Mammary epithelial cell (primary cell): ENCODE measurements at places on chromosomes 3 and 15. TPM values are rescaled to one million over a fixed set of nuclear protein-coding genes. Genes with fewer than 3 reads are reported as not detected.

DNA sequence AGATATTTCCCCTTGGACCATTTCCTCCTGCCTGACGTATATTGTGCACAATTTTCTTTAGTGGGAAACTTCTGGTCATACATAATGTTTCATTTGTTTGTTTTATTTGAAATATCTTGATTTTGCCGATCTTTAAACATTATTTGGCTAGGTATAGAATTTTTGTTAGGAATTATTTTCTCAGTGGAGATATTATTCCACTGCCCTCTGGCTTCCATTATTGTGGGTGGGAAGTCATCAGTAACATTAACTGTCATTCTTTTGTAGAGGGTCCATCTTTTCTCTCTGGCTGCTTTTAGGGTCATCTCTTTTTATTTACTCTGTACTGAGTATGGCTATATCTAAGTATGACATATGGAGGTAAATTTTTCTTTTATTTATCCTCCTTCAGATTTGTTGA is 135.5 kb upstream of the LIPC start:
- DNase-seq, result no peak

Gene SLC6A20
- polyA plus RNA-seq, result 0.02 TPM

DNA sequence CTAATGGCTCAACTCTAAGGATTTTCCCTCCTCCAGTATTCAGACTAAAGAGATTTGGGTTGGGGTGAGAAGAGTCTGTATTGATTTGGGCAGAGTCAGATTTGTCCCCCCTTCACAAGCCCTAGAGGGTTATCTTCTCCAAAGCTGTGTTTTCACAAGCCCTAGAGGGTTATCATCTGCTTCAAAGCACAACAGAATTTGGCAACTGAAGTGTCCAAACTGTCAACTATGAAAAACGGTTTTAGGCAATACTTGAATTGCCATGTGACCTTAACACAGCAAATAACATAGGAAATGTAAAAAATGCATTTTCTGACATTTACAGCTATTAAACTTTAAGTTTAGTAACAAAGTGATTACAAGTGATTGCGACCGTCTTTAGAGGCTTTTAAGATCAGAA is 119.9 kb downstream of the IMPG2 start:
- DNase-seq, result no peak

Gene NR2E3
- 0.03 TPM for polyA plus RNA-seq

DNA sequence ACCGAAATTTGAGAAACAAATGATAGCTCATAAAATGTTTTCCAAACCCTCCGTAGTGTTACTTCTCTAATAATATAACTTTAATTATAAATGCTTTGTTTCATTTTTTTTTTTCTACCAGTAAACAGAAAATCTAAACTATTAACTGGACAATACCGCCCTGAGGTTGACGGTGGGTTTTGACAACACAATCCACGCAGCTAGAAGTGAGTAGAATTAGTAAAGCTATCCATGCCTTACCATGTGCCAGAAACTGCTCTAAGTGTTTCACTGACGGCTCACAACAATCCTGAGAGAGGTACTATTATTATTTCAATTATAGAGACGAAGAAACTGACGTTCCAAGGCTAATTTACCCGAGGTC is 410 bp downstream of the NDUFAF1 start:
- no peak for DNase-seq

GRCh38 chr15:40328176-40328575 is 4.7 kb downstream of the INAFM2 start:
- DNase-seq, result peak; percentile 46

DNA sequence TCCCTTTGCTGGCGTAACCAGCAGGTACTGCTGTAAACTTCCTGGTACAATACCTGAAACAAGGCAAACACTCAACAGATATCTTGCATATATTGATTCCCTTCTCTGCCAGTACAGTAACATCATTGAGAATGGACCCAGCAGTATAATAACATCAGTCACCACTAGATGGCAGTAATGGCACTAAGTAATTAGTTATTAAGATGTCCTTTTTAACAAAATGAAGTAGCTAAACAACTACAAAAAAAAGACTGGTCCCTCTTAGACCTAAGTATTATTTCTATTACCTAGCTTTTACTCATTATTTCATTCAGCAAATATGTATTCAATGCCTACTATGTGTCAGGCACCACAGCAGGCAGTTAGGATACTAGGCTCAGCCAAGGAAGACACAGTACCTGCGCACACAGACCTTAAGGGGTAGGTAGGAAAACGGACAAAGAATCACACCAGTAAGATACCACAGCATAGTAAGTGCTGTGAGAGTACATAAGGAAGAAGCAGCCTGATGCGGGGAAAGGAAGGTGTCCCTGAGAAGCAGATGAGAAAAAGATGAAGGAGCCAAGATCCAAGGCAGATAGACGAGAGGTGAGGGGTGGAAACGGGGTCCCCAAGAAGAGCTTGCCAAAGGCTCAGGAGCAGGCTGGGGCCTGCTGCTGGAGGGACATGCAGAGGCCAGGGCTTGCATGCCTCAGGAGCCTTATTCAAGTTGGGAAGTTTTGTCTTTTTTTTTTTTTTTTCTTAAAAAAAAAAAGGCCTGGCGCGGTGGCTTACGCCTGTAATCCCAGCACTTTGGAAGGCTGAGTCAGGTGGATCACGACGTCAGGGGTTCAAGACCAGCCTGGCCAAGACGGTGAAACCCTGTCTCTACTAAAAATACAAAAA is 102.7 kb upstream of the CHD2 start:
- DNase-seq, result peak; percentile 66

GRCh38 chr3:125608419-125608818 is 13.1 kb upstream of the OSBPL11 start:
- DNase-seq, result no peak

Gene AVEN
- polyA plus RNA-seq, result 9.0 TPM

DNA sequence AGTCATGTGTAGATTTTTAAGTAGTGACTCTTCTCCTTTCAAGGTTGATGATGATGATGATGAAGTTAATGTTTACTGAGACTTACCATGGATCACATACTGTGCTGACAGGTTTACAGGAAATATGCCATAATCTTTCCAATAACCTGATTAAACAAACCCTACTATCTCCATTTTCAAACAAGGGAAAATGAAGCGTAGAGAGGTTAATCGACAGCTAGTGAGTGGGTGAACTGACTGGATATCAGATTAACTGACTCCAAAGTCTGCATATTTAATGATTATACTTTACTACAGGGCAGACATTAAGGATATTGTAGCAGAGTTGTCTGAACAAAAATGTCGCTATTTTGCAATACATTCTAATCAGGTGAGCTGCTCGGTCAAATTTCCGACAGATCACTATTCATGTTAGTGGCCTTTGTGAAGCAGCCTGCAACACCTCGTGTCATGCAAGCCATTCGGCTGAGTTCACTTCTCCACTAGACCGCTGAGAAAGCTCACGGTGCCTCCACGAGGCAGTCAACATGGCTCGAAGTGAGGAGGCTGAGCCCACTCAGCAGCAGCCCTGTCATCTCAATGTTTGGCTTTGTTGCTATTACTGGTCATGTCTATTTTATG is 264.2 kb downstream of the NFKBIZ start:
- no peak for DNase-seq

DNA sequence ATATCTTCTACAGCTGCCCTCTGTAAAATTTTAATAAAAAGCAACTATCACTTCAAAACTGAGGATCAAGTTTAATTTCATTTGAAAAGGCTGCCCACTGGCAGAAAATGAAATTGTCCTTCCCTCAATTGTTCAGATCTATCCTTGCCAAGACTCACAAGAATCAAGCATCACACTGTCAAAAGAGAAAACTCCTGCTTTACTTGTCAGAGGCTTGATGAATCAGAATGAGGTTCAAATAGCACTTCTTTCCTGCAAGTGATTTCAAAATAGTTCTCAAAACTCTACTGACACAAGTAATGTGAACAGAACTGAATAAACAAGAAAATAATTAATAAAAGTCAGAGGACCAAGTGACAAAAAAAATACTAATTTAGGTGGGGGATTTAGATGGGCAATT is 70.6 kb downstream of the GOLIM4 start:
- DNase-seq, result peak; percentile 9

GRCh38 chr3:56987238-56987895 is 73.1 kb upstream of the SPATA12 start:
- no peak for DNase-seq

- DNase-seq, result no peak
Observed at GRCh38 chr15:85718981-85719380, 75.7 kb downstream of the KLHL25 start.

Gene GNB5
- 36.8 TPM for polyA plus RNA-seq

DNA sequence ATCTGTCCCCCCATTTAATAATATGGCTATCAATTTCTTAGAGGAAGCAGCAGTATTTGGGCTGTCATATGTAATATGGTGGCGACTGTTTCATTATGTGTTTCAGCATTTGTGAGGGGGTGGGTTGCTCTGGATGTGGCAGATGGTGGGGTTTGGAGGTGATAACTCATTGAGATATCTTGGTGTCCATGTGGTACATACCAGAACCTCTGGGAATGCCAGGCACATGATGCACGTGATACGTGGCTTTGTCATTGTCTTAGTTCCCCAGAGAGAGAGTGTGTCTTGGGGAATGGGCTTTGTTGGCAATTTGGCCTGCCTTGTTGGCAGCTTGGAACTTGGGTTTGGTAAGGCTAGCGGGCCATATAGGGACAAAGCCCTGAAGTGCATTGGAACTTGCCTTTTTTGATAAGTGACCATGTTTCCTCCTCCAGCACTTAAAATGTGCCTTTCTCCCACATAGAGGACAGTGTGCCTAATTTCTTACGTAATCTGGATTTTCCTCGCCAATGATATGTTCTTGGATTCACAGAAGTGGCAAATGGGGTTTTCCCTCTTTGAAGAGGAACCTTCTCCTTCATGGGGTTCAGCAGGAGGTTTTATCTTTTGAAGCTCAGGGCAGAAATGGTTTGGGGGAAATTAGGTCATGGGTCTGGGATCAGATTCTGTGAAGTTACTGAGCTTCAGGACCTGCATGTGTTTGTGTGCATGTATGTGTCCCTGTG is 79.5 kb downstream of the DNASE1L3 start:
- DNase-seq, result no peak

Gene SLC6A1
- polyA plus RNA-seq, result not detected

- DNase-seq, result no peak
Observed at GRCh38 chr15:90301707-90302300, 36.3 kb downstream of the NGRN start.

Gene LPCAT4
- polyA plus RNA-seq, result 72.7 TPM

GRCh38 chr3:124158168-124158881 is 166.4 kb upstream of the ROPN1 start:
- no peak for DNase-seq

Gene OTOL1
- not detected for polyA plus RNA-seq

Gene CCDC39
- not detected for polyA plus RNA-seq

Gene ADAMTSL3
- polyA plus RNA-seq, result 0.02 TPM

Gene MRAS
- 14.3 TPM for polyA plus RNA-seq

GRCh38 chr3:94596887-94597566 is 534.2 kb downstream of the NSUN3 start:
- no peak for DNase-seq

Gene SLC33A1
- polyA plus RNA-seq, result 17.9 TPM

Gene CLDN11
- 0.34 TPM for polyA plus RNA-seq

DNA sequence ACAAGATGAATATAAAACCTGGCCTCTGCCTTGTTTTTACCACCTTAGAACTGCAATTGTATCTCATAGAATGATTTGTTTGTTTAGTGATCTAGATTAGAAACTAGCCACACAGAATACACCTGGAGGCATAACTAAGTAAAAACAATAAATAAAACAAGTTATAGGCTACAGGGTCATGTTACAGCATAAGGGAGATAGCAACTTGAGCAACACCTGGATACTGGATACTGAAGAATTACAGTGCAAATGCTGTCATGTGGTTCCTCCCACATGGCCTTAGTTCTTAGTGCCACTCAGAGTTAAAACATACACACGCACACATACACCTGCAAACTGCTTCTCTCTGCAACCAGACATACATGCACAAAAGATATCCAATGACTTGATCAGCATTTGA is 563.4 kb upstream of the DPPA4 start:
- peak; percentile 16 for DNase-seq

- DNase-seq, result no peak
Observed at GRCh38 chr3:158640646-158641045, 3.7 kb upstream of the GFM1 start.

Gene LSAMP
- not detected for polyA plus RNA-seq

Gene CCDC33
- polyA plus RNA-seq, result 0.20 TPM

DNA sequence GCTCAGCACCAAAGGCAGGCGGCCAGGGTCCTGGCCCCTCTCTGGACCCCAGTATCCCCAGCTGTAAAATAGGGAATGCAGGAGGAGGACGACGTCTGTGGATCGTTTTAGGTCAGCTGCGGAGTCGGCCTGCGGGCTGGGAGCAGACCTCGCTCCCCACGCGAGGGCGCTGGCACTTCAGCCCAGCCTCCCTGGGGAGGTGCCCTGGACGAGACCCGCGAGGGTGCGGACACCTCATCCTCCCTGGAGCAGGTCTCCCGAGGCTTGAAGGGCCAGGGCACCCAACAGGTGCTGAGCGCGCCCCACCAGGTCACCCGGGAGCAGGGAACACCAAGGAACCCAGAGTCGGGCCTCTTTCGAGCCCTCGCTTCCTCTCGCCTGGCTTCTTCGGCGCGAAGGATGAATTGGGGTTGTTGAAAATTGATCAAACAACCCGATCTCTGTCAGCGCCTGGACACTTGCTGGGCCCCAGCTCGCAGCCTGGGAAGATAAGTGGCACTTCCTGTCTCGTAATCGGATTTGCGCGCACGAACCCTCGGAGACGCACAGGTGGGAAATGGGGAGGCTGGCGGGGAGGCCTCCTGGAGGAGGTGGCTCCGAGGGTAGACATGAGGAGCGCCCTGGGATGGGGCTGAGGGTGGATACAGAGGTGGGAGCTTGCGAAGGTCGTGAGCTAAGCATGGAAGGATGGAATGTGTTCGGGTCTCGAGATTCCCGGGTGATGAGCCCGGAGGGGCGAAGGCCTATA is 588 bp upstream of the VIPR1 start:
- DNase-seq, result peak; percentile 52

Gene SEMA6D
- polyA plus RNA-seq, result 0.17 TPM

Gene RBPMS2
- 0.03 TPM for polyA plus RNA-seq

DNA sequence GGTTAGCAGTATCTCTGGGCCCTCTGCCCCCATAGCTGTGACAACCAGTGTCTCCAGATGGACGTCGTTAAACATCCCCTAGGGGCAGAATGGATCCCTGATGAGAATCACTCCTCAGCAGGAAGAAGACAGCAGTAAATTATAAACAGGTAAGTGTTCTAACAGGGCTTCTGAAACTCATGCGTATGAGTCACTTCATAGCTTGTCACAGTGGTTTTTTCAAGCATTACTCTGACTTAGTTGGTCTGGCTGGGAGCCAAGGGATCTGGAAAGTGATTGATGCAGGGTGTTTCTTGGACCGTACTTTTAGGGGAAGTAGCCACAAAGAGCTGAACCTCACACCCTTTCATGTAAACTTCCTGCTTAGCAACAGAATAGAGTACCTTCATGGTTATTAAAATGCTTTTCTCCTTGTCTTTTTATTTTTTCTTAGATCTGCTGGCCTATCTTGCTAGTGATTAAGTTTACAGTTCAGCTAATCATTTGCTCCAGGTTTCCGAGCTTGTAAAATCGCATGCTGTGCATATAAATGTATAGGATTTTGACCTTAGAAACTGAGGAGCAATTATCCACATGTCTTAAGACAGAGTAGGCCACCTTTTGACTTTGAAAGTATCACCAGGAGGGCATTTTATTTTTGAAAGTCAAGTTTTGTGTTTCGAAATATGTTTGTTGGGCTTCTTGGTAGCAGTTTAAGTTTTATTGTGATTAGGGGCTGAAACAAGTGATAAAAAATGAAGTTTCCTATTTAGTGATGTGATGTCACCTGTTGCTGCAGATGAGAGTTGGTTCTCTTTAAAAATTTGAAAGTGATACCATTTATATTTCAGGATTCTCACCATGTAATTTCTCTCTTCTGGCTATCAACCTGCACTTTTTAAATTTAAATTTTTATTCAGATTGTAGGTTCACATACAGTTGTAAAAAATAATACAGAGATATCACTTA is 333.9 kb downstream of the PTPRG start:
- peak; percentile 96 for DNase-seq
